Right lung (tissue), 10 donors: ENCODE measurements at places on chromosomes 16 and 17. TPM values are rescaled to one million over a fixed set of nuclear protein-coding genes. Genes with fewer than 3 reads are reported as not detected.

The HBA2 gene
- polyA plus RNA-seq, result 4,244 TPM

The IL17C gene
- polyA plus RNA-seq, result not detected

The CCL4 gene
- polyA plus RNA-seq, result 9.7 TPM

The TRAPPC2L gene
- 69.2 TPM for polyA plus RNA-seq
